ENCODE measurements at places on chromosomes 2 and 18.

DNA sequence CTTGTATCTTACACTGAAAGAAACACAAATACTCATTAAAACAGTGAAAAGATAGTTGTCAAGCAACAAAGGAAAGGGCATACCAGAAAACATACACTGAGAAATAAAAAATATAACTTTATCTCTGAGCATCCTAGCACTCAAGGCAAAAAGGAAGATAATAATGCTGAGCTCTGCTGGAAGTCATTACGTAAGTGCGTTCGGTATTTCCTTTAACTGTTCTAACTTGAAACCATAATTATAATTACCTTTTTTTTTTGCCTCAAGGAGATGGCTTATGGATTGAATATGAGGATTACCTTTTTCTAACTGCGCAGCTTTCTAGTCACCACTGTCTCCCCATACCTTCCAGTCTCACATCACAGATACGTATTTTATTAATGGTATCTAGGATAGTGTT, 308.1 kb downstream of the GBX2 start:
- DNase-seq, result no peak

- no peak for DNase-seq
Observed at GRCh38 chr2:30694286-30695055, 112.8 kb downstream of the CAPN13 start.

- no peak for DNase-seq
Observed at GRCh38 chr2:41066168-41066567, 614.3 kb upstream of the SLC8A1 start.

DNA sequence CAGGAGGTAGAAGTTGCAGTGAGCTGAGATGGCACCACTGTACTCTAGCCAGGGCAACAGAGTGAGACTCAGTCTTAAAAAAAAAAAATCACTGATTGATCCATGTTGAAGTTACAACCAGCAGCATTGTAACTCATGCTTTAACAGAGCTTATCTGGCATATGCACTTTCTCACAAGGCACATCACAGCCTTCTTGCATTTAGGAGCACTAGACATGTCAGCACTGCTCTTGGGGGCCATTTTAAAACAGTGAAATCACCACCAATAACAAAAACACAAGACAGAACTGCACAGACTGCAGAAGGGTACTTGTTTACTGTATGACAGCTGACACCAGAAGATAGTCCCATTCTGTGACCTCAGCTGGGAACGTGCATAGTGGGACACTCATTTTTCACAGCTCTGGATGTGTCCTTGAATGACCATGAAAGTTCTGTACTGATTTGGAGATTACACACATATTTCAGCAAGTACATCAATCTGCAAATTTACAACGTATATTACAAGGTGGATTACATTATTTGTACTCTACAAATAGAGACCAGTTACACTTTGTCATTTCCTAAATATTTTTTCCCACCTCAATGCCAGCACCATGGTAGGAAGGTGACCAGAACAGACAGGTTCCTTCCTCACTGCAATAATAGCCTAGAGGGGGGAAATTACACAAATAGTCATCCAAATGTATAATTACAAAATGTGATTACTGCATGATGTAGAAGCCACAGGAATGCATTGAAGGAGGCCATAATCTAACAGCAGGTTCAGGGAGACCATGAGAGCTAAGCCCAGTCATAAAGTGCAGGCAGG, 35.1 kb downstream of the CCBE1 start:
- no peak for DNase-seq

DNA sequence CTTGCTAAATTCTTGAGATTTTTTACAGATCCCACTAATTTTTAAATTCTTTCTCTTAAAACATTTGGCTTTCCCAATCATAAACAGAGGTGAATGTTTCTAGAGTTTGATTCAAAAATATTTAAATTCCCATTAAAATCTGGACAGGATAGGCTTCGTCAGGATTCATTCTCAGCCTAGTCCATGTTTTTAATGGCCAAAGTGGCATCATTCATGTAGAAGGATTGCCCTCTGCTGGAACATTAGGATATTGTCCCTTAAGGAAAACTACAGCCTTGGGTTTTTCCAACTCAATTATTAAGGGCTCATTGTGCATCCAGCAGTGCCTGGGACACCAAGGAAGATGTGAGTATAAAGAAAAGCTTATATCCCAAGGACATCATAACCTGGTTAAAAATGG, 71.7 kb downstream of the TPGS2 start:
- no peak for DNase-seq

DNA sequence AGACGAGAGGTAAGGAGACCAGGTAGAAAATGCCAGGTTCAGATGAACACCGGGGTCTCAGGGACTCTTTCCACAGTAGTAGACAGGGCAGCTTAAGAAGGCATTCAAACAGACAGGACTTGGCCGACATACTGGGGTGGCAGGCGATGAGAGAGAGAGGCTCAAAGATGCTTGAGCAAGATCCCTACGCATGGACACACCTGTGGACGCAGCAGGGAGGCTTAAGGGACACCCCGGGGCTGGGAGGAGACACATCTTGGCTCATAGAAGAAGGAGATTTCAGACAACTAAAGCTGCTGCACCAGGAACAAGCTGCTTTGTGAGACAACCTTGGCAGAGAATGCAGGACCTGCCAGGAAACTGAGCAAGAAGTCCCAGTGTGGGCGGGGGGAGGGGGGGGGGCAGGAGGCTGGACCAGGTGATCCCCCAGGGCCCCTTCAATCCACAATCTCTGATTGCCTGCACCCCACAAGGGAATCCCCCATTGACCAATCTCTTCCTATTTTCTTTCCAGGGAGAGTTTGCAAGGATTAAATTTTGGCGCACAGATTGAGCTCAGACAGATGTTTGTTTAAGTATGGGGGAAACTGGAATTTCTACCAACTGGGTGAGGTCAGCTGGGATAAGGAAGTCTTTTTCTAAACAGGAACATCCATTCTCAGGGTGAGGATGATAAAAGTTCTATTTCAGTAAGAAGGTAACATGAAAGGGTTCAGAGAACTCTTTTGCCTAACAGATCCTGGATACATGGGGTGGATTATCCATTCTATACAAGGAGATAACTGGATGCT, 400.7 kb downstream of the NBAS start:
- no peak for DNase-seq

- DNase-seq, result no peak
Observed at GRCh38 chr2:21452263-21452662, 328.5 kb downstream of the TDRD15 start.

GRCh38 chr2:380221-380620, 92.3 kb upstream of the ALKAL2 start:
- no peak for DNase-seq

DNA sequence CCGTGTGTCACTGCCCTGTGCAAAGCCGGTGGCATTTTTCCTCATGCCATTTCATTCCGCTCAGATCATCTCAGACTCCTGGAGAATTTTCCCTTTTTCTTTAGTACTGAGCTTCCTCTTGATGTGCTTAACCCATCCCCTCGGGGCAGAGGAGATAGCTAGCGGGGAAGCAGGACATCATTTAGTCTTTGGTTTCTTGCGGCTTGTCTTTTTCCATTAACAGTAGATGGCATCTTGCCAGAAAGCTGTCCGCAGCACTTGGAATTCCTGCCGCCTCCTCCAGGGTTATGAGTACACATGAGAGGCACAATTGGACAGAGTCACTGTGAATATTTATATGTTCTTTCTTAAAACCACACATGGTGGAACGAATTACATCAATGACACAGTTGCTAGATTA, 226.6 kb downstream of the ALPK2 start:
- no peak for DNase-seq

DNA sequence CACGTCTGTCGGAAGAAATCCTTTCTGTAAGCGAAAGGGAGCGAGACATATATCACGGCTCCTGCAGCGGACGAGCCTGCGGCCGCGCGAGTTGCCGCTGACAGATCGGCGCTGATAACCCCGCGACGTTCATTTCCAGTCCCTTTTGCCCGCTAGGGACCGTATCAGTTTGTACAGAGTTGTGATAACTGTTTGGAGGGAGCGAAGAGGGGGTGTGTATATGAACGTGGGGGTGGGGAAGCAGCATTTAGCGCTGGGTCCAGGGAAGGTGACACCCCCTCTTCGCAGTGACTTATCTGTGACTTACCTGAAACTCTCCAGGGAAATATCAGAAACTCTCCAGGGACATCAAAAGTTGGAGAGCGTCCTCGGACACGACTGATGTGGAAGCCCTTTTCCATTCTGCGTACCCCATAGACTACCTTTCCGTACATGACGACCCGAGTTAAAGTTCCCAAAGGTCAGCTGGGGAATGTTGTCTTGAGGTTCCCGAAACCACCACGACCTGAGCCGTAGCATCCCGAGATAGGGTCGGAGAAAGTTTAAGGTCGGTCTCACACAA, 948 bp upstream of the GATA6 start:
- DNase-seq, result no peak

- peak; percentile 27 for DNase-seq
Observed at GRCh38 chr2:191051825-191052778, 38.1 kb upstream of the STAT1 start.

DNA sequence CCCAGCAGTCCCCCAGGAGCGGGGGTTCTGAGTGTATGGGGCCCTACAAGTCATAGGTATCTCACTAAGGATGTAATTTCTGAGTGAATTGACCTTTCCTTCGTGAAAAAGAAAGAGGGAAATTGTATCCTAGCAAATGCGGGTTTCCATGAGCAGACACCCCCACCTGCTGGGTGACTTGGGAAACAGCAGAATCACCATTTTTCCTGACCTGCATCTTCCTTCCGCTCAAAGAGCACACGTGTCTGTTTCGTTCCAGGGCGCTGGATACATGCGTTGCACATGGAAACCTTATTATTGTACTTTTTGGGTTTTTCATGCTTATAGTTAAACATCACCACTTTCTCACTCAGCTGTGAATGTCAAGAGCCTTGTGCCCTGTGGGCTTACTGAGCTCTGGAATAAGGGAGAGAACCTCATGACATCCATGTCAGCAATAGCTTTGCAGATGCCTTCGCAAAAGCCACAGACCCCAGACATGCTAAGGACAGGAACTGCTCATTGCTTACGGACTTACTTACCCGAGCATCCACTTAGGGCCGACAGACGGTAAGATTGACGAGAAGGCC, 132.8 kb downstream of the TPO start:
- DNase-seq, result no peak

DNA sequence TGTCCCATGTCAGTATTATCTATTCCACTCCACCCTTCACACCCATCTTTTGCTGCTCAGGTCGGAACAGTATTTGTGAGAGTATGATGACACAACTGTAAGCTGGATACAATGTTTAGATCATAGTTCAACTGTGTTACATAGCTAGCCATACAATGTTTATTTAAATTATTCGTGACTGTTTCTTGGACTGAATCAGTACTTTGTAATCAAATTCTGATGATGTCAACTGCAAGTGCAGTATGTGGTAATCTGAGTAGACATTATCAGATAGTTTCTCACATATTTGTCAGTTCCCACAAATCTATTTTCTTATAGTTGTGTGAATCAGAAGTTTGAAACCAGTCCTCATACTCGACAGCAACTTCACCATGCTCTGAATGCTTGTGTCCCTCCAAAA, 177.6 kb downstream of the ZNF407 start:
- DNase-seq, result no peak

- DNase-seq, result no peak
Observed at GRCh38 chr2:189287982-189288521, 108.5 kb upstream of the COL5A2 start.

DNA sequence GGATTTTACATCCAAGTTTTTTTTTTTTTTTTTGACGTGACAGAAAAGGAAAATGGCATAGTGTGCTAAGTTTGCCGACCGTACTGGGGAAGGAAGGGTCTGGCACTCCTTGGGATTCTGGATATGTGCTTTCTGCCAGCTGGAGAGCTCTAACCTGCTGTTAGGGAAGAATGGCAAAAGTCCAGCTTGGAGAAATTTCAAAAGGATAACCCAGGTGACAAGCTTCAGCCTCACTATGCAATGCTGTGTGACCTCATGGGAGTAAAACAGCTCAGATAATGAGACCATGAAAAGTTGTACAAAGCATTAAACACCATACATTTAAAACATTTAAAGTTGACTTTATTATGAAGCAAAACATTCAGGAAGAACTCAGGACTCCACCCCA, 10.3 kb upstream of the GPR45 start:
- no peak for DNase-seq

GRCh38 chr2:97988722-97989121, 7.0 kb downstream of the TMEM131 start:
- DNase-seq, result no peak

DNA sequence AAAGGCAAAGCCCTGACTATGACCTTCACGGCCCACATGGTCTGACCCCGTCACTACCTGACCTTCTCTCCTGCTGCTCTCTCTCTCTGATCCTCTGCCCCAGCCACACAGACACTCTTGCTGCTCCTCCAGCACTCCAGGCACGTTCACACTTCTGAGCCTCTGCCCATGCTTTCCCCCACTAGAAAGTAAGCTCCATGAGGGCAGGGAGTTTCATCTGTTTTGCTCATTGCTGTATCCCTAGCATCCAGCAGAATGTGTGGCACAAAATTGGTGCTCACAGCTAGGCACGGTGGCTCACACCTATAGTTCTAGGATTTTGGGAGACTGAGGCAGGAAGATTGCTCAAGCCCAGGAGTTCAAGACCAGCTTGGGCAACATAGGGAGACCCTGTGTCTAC, 52.5 kb upstream of the STPG4 start:
- DNase-seq, result no peak

DNA sequence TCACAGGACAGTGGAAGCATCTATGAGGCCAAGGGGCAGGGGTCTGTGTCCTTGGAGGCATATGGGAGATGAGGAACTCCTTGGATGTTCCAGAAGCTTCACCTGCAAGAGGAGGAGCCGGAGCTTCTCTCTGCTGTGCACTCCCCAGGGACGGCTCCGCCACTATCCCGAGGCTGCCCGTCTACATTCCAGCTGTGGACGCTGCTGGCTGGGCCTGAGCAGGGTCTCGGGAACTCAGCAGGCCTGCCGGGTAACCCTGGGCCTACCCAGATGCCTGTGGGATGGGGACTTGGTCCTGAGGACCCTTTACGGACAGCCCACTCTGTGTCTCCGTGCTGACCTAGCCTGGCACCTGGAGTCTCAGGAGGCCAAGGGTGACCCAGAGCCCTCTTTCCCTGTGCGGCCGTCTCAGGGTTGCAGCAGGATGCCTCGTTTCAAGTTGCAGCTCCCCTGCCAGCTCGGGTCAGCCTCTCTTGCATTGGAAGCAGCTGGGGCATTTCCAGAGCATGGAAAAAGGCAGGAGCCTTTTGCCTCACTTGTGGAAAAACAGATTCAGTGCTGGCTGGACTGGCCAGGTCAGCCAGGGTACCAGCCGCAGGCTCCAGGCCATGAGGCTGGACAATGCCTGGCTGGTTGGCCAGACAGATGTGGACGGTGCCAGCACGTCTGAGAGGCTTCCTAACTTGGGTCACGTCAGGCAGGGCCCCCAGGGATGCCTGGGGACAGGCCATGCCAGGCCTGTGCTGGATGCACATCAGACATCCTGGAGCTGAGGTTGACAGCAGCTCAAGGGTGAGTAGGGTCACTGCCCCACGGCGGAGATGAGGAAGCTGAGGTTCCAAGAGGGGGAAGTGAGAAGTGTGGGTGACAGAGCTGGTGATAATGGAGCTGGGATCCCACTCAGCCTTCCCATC, 41.5 kb downstream of the SCTR start:
- no peak for DNase-seq

- no peak for DNase-seq
Observed at GRCh38 chr2:128446049-128446873, 127.6 kb upstream of the HS6ST1 start.

Measured in activated CD4-positive, alpha-beta T cell treated with anti-CD3 and anti-CD28 coated beads for 24 hours (primary cell).